Left lobe of liver (tissue), 2 donors: ENCODE measurements at places on chromosomes 5 and 9. TPM values are rescaled to one million over a fixed set of nuclear protein-coding genes. Genes with fewer than 3 reads are reported as not detected.

Gene ZBED3
- 40.1 TPM for total RNA-seq

Gene HTR1A
- not detected for total RNA-seq

Gene CDKN2B
- 0.93 TPM for total RNA-seq

Gene CATSPER3
- total RNA-seq = 0.86 TPM

Gene CBY3
- total RNA-seq = not detected

Gene ARID3C
- total RNA-seq = 8.8 TPM
